Testis (tissue), 5 donors: ENCODE measurements at places on chromosomes 13 and 19. TPM values are rescaled to one million over a fixed set of nuclear protein-coding genes. Genes with fewer than 3 reads are reported as not detected.

DNA sequence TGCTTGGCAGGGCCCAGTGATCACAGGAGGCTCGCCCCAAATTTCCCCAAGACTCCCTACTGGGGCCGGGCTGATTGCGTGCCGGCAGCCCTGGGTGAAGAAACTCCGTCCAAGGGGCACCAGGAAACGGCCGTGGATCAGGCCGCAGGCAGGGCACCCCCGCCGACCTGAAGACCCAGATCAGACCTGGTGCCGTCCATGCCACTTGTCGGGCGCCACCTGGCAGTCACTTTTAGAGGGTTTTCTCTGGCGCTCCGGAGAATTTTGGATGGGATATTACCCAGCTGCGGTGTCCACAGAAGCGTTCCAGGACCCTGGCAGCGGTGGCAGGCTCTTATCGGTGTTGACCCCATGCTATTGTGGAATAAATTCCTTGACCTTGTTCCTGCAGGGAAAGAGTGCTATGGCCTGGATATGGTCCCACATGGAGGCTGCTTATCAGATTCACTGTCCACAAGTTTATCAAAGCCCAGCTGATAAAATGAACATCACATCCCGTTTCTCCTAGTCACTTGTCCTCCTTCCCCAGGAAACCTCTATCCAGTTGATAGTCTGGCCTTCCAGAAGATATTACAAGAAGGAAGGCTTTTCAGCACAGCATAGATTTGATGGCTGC is 38.2 kb downstream of the IGFL2 start:
- H3K4me3 ChIP-seq, result no peak overlapping the region
- no peak overlapping the region for H3K27ac ChIP-seq
- no peaks in the 10 kb centered on the region for H3K36me3 ChIP-seq

DNA sequence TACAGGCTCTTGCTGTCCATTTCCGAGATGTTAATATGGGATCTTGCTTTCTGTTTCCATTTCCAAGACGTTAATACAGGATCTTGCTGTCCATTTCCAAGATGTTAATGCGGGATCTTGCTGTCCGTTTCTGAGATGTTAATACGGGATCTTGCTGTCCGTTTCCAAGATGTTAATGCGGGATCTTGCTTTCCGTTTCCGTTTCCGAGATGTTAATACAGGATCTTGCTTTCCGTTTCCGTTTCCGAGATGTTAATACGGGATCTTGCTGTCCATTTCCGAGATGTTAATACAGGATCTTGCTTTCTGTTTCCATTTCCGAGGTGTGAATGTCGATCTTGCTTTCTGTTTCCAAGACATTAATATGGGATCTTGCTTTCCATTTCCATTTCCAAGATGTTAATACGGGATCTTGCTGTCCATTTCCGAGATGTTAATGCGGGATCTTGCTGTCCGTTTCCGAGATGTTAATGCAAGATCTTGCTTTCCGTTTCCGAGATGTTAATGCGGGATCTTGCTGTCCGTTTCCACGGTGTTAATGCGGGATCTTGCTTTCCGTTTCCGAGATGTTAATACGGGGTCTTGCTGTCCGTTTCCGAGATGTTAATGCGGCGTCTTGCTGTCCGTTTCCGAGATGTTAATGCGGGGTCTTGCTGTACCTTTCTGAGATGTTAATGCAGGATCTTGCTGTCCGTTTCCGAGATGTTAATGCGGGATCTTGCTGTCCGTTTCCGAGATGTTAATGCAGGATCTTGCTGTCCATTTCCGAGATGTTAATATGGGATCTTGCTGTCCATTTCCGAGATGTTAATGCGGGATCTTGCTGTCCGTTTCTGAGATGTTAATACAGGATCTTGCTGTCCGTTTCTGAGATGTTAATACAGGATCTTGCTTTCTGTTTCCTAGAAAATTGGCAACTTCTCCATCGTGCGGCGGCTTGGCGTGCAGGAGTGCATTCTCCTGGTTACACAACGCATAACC is 38.3 kb downstream of the PEX11G start:
- H3K4me1 ChIP-seq, result no peaks in the 10 kb centered on the region
- DNase-seq, result no peak
- H3K27me3 ChIP-seq, result no peaks in the 10 kb centered on the region
- no peaks in the 10 kb centered on the region for H3K36me3 ChIP-seq
- H3K4me3 ChIP-seq, result no peak overlapping the region

DNA sequence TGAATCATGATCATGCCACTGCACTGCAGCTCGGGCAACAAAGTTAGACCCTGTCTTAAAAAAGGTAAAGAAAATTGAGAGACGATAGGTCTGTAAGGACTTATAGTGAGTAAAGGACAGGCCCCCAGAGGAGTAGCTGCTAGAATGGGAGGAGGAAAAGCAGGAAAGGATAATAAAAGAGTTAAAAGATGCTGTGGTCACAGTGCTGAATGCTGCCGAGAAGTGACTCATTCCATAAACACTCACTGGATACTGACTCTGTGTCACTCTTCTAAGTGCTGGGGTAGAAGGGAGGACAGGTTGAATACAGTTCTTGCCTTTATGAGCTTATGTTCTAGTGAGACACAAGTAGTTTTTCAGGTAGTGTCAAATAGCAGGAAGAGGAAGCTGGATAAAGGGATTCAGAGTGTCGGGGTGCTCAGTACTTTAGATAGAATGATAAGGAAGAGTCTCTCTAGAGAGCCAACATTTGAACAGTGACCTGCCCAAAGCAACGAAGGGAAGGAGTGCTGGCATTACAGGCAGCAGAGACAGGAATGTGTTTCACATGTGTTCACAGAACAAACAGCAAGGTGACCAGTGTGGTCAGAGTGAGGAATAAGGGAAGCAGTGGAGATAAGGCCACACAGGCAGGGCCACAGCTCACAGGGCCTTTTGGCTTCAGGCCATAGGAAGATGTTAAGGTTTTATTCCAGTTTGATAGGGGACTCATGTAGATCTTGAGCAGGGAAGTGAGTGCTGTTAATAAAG is 1240.5 kb downstream of the UQCRFS1 start:
- H3K4me1 ChIP-seq, result no peaks in the 10 kb centered on the region
- no peaks in the 10 kb centered on the region for H3K36me3 ChIP-seq
- H3K27me3 ChIP-seq, result no peaks in the 10 kb centered on the region
- no peak overlapping the region for H3K27ac ChIP-seq

DNA sequence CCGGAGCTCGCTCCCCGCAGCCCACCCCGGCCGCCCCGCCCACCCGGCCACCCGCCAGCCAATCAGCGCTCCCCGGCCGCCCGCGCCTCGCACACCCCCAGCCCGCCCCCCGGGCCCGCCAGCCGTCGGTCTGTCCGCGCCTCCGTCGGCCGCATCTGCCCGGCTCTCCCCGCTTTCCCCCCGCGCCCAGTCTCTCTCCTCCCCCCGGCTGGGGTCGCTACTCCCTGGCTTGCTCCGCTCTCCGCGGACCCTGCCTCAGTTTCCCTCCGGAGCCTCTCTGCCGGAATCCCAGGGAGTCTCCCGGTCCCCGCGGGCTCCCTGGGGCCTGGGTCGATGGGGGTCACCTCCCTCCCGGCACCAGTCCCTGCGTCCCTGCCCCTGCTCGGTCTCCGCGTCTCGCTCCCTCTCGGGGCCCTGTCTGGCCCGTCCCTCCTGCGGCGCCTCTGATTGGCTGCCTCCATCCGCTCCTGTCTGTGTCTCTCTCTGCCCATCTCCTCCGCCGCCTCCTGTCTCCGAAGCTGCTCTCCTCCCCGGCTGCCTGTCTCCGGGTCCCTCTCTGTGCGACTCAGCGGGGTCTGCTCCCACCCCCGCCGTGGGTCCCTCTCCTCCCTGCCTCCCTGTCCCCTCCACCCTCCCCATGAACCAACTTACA is 484 bp downstream of the IL11 start:
- peak overlapping the region; percentile 32 for H3K4me3 ChIP-seq
- H3K36me3 ChIP-seq, result no peaks in the 10 kb centered on the region
- H3K27me3 ChIP-seq, result no peaks in the 10 kb centered on the region
- H3K4me1 ChIP-seq, result peaks cover 6% of the 10 kb centered on the region
- DNase-seq, result peak; percentile 50

DNA sequence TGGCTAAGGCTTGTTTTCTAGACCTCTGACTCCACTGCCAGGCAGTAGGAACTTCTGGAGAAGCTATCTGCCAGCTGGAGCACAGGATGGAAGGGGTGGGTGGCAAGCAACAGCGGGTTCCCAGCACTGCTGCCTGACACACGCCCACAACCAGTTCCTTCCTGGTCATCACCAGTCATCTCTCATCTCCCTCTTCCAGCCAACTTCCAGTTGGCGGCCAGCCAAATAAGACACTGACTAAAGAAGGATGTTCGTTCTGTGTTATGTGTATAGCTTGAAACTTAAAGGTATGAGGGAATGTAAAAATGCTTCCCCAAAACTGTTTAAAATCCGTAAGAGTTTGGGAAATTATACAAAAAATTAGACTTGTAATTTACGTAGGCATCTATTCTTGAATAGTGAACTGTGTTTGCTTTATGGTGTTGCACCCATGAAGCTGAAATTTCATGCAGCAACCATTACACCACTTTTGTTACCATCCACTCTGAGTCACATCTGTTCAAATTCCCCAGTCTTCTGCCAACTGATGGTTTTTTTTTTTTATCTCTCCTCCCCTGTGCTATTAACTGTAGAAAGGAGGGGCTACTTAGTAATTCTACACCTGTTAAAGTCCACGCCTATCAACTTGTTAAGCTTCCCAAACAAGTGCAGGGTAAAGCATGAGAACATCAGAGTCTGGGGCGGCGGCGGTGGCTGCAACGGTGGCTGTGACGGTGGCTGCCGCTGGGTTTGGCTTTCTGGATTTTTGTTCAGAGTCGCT is 86.2 kb upstream of the FRY start:
- H3K4me1 ChIP-seq, result no peaks in the 10 kb centered on the region
- no peak overlapping the region for H3K27ac ChIP-seq
- peak; percentile 38 for DNase-seq
- no peaks in the 10 kb centered on the region for H3K36me3 ChIP-seq

- no peak overlapping the region for H3K27ac ChIP-seq
- H3K36me3 ChIP-seq, result no peaks in the 10 kb centered on the region
- no peaks in the 10 kb centered on the region for H3K4me1 ChIP-seq
- H3K4me3 ChIP-seq, result no peak overlapping the region
Observed at GRCh38 chr19:13189600-13189999, 39.4 kb downstream of the IER2 start.

Gene SLC10A2
- total RNA-seq, result not detected

Gene CLEC11A
- 20.6 TPM for total RNA-seq

Gene ZNF558
- 29.8 TPM for total RNA-seq

Gene USHBP1
- total RNA-seq, result 5.6 TPM

Gene SLC25A41
- 3.2 TPM for total RNA-seq
